ENCODE measurements at places on chromosomes 11 and 22. TPM values are rescaled to one million over a fixed set of nuclear protein-coding genes. Genes with fewer than 3 reads are reported as not detected.

The TPCN2 gene
- 6.8 TPM for total RNA-seq

The EWSR1 gene
- 84.5 TPM for total RNA-seq

The GTSE1 gene
- total RNA-seq, result 3.1 TPM

The SHANK2 gene
- total RNA-seq, result 2.6 TPM

The SLC5A1 gene
- total RNA-seq, result 2.1 TPM

The ARHGAP8 gene
- 0.52 TPM for total RNA-seq

The SLC29A2 gene
- 4.2 TPM for total RNA-seq

The MS4A4E gene
- total RNA-seq, result not detected

The APOBEC3G gene
- total RNA-seq, result 6.3 TPM

The NPAS4 gene
- total RNA-seq, result under 0.01 TPM

The GPR83 gene
- total RNA-seq, result not detected

The SF1 gene
- total RNA-seq, result 102 TPM

The MOV10L1 gene
- 2.1 TPM for total RNA-seq

The MMP8 gene
- total RNA-seq, result 1.6 TPM

The OR52I1 gene
- total RNA-seq, result not detected

The GLYATL1 gene
- total RNA-seq, result not detected

The FGF19 gene
- not detected for total RNA-seq

Measured in skeletal muscle tissue (tissue), 5 donors.